ENCODE measurements at places on chromosomes 16 and 17. TPM values are rescaled to one million over a fixed set of nuclear protein-coding genes. Genes with fewer than 3 reads are reported as not detected.

ZNF174 gene
- 12.9 TPM for total RNA-seq

CCL17 gene
- total RNA-seq = not detected

GPS1 gene
- 148 TPM for total RNA-seq

FOXO3B gene
- 3.0 TPM for total RNA-seq

CCL13 gene
- not detected for total RNA-seq

SLFN11 gene
- 6.7 TPM for total RNA-seq

TAT gene
- total RNA-seq = 0.02 TPM

CHRNE gene
- 0.11 TPM for total RNA-seq

ZNF646 gene
- 10.1 TPM for total RNA-seq
